ENCODE measurements at places on chromosomes 5 and 9.
A peak's percentile ranks its signal among the peaks of the same experiment; 100 is the strongest.

- DNase-seq = no peak
These were observed 1.6 kb downstream of the NFX1 start for GRCh38 chr9:33291901-33292300.

DNA sequence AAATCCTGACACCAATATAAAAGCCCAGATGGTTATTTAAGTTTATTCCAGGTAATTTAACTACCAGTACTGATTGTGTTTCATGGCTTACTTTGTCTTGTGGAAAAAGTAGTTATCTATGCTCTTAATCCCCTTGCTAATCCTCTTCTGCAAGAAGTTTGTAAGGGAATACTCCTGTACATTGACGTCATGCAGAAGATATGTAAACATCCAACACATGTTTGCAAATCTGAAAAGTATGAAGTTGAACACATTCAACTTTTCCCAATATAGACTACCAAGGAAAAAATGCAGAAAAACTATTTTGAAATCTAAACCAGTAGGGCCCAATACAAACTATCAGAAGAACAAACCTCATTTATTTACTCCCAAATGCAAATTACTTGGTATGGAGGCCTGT, 56.3 kb upstream of the ELL2 start:
- DNase-seq = no peak

DNA sequence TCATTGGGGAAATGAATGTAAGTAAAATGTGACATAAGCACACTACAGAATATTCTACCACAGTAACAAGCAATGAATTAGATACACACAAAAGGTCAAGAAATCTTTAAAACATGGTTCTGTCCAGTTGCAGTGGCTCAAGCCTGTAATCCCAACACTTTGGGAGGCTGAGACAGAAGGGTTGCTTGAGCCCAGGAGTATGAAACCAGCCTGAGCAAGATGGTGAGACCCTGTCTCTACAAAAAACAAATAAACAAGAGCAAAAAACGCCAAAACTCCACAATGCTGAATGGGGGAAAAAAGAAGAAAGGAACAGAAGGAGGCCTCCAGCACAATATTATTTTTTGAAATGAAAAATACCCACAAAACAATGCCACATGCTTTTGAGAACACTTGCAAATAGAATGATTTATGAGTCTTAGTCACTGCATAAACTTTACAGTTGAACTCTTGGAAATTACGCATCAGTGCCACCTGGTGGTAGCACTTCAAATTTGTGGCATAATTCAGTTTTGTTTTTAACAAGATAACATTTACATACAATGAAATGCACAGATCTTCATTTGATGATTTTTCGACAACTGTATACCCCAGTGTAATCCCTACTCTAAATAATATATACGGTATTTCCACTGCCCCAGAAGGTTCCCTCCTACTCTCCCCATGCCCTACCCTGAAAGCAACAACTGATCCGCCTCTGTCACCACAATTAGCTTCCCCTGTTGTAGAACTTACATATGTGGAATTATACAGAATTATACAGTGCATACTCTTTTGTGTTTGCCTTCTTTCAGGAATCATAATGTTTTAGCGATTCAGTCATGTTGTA, 14.4 kb upstream of the SPINK4 start:
- peak; percentile 85 for DNase-seq

DNA sequence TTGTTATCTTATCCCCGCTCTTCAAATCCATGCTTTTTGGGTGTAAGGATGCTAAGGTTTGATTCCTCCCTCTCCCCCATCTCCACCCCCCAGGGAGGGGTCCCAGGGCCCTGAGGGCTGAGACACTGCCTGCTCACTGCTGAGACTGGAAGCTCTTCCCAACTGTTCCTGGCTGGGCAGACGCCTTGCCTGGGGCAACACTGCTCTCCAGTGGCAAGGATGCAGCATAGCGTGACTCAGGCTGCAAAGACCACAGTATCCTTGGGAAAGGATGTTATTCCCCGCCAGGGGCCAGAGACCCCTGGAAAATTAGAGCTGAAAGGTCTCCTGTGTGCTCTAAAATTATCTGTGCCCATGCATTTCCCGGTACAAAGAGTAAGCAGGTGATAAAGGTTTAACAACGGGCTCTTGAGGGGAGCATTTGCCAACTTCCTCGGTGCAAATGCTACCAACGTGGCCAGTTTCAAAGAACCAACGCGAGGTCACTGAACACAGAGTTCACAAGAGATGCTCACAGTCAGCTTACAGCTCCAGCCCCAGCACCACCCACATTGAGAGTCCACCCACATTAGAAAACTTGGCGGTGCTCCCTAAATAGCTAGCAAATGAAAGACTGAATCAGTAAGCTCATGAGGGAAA, 271.9 kb downstream of the NSG2 start:
- no peak for DNase-seq

GRCh38 chr9:123337971-123338370, 18.0 kb upstream of the CRB2 start:
- DNase-seq = no peak

- DNase-seq = no peak
These were observed 4.1 kb upstream of the CLK4 start for GRCh38 chr5:178630951-178631350.

GRCh38 chr9:113536483-113537228, 73.1 kb downstream of the RGS3 start:
- no peak for DNase-seq

DNA sequence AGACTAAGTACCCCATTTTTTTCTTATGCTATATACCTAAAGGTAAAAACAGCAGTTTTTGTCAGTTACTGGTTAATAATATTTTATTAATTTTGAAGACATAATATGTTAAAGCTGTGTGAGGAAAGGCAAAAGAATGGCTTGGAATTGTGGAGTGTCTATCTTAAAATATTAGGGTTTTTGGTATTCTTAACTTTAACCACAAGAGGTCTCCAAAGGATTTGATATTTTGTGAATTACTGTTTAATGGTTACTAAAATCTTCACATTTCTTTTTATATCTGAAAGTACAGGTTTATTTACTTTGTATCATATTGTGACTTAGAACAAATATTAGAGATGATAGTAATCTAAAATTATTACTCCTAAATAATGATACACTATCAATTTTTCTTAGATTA, 32.0 kb upstream of the DHFR start:
- DNase-seq = no peak

DNA sequence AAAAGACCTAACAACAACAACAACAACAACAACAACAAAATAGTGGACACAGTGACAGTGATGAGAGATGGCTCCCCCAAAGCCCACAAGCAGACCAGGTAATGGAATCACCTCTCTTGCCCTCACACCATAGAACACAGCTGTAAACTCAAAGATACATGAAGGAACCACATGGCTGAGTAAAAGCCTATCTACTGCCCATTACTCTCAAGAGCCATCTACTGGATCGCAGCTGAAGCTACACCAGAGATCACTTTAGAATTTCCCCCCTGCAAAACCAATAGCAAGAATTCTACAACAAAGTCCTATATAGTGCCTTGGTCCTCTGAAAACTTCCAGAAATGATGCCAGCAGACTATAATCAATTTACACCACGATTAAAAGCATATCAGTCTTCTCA, 1537.6 kb upstream of the CDH9 start:
- no peak for DNase-seq

DNA sequence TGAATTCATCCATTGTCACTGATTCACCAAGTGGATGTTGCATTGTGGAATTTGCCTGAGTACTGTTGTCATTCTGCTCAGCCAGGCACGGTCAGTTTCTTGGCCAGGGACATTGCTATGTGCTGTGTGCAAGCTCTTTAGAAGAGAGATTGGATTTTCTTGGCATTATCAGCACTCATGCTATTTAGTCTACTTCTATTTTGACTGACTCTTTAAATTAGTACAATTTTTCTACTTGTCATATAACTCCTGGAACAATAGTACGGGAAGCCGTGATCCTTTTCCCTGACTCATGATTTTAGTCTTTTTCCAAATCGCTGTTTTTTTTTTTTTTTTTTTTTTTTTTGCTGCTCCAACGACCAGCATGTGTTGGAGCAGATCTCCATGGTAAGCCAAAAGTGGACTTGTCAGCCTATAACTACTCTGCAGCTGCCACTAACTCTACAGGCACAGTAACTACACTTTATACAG, 129.7 kb downstream of the CDC42SE2 start:
- DNase-seq = no peak

- DNase-seq = no peak
These were observed 27.9 kb downstream of the TTC1 start for GRCh38 chr5:160036884-160037283.

GRCh38 chr9:134395737-134396257, 69.5 kb downstream of the RXRA start:
- DNase-seq = peak; percentile 35

DNA sequence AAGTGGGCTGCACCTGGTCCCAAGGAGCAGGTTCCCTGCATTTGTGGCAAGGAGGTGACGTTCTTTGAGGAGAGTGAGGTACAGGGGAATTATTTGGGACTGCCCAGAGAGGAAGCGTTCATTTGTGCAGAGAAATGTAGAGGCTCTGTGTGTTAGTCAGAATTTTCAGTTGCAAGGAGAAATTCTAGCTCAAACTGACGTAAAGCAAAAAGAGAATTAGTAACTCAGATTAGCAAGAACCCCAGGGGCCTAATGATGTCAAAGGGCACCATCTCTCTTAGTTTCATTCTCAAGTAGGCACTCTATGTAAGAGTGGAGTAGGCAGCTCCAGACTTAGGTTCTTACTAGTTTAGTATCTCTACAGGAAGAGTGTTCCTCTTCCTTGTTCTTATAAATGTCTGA, 2.4 kb upstream of the TXN start:
- peak; percentile 22 for DNase-seq

DNA sequence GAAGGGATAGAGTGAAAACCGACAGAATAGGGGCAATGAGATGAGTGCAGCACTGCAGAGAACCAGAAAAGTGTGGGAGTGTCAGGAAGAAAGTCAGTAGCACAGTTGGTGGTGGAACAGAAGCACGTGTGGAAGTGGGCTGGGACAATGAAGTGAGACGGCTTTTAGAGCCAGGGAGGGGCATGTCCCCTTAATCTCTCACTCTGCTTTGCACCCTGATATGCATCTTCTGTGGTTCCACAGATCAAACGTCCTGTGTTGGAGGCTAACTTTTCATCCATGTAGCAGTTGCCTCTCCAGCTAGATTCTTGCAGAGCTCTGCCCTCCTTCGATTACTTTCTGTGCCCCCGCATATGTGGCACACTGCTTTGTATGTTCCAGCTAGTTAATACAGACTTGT, 163.6 kb downstream of the DOCK8 start:
- no peak for DNase-seq

DNA sequence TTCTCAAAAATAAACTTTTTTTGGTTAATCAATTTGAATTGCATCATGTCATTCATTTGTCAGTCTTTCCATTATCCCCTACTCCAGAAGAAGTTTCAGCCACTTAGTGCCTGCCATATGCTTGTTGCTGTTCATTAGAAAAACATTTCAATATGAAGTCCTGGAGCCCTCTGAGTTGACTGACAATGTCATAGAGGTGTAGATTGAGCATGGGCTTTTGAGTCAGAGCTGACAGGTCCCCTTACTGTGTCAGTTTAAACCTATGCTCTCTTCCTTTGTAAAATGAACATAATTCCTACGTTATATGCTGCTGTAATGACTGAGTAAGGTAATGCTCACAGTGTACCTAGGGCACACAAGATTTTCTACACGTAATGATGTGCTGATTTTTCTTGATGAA, 114.0 kb downstream of the CTNND2 start:
- DNase-seq = no peak

DNA sequence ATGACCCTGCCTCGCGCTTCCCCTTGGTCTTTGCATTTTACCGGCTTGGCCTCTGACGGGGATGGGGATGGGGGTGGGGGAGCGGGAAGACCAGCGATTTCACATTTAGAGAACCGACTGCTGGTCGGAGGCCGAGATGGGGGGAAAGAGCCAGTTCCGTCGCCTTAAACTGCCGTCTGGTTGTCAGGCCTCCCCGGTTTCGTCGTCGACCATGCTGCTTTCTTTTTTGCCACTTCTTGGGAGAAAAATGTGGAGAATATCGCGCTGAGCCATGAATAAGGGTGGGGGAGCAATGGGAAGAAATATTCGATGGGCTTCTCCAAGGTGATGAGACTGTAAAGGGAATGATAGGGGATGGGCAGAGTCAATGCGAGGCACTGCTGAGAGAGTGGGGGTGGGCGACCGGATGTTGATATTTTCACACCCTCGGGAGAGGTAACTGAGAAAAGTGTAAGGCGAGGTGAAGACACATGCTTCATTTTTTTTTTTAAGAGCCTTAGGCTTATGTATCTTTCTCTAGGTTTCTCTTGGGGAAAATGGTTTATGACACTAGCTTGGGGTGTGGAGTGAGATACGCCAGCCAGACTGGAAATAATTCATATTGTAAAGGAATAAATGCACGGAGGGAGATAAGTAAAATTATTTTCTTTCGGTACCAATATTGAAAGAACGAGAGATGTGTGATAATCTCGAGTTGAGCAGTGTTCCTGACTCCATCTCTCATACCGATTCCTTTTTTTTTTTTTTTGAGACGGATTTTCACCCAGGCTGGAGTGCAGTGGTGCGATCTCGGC, 1.1 kb downstream of the KIF2A start:
- peak; percentile 80 for DNase-seq

- DNase-seq = no peak
These were observed 895.9 kb upstream of the CDH10 start for GRCh38 chr5:25540628-25541027.

GRCh38 chr9:133579601-133580418, 29.4 kb downstream of the FAM163B start:
- no peak for DNase-seq

DNA sequence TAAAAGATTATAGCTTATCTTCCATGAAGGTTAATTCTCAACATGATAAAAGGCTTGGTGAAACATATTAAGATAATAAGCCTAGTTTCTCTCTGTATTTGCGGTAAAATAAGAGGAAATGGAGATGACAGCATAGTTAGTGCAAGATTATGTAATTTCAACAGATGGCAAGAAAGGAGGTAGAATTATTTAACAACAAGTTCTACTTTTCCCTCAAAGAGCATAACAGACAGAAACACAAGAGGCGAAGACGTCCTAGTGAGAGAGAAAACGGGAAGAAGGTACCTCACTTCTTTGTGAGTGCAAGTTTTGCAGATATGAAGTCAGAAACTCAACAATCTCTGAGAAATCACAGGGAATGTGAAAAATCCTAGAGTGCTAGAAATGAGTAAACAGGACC, 144.8 kb upstream of the ADCY2 start:
- DNase-seq = no peak

- DNase-seq = no peak
These were observed 60.6 kb upstream of the ABCA1 start for GRCh38 chr9:104988539-104988938.

DNA sequence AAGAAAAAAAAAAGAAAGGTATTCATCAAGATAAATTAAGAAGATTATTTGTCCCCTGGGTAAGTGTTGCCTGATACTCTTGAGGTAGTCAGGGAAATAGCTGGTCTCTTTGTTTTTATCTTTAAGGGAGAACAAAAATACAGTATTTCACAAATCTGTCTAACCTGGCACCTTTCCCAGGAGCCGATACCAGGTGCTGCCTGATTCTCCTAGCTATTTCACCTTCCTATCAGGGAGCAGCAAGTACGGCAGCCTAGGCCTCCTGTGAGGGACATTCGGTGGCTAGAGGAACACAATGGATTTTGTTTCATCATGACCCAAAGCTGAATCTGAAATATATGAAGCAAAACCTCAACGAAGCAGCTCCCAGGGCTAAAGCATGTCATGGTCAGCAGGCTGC, 86.0 kb downstream of the TARS1 start:
- no peak for DNase-seq

- DNase-seq = peak; percentile 56
These were observed 2.9 kb downstream of the WDR38 start for GRCh38 chr9:124855944-124856765.

- no peak for DNase-seq
These were observed 93.4 kb upstream of the CDH6 start for GRCh38 chr5:31100047-31100575.

- peak; percentile 77 for DNase-seq
These were observed 453.5 kb downstream of the RAB3C start for GRCh38 chr5:59036274-59036961.

GRCh38 chr5:143447983-143448382, 44.5 kb upstream of the NR3C1 start:
- no peak for DNase-seq

Data from activated CD4-positive, alpha-beta T cell treated with anti-CD3 and anti-CD28 coated beads for 36 hours (primary cell).